ENCODE measurements at places on chromosomes 13 and 19. TPM values are rescaled to one million over a fixed set of nuclear protein-coding genes. Genes with fewer than 3 reads are reported as not detected.

- peak; percentile 35 for DNase-seq
Measured at GRCh38 chr19:37007587-37008220, 70.5 kb upstream of the ZNF420 start.

DNA sequence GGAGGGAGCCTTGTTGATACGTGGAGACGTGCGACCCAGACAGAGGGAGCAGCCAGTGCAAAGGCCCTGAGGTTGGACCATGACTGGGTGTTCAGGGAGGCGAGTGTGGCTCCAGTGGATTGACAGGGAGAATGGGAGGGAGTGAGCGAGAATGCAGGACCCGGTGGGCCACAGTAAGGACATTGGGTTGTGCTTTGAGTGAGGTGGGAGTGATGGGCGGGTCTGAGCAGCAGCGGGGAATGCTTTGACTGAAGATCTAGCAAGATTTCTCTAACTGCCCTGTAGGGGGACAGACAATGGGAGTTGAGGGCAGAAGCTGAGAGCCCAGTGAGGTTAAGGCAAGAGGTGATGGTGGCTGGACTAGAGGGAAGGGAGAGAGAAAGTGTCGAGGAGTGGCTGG lies 7.7 kb upstream of the NANOS2 start:
- DNase-seq = no peak

- peak; percentile 10 for DNase-seq
Measured at GRCh38 chr19:42596391-42597072, 1.8 kb upstream of the CEACAM8 start.

- no peak for DNase-seq
Measured at GRCh38 chr19:4487572-4487971, 15.5 kb downstream of the HDGFL2 start.

Gene RAB11B
- total RNA-seq = 100 TPM

- no peak for DNase-seq
Measured at GRCh38 chr19:51712461-51713081, 11.2 kb downstream of the HAS1 start.

Gene LRRC4B
- total RNA-seq = 70.5 TPM

DNA sequence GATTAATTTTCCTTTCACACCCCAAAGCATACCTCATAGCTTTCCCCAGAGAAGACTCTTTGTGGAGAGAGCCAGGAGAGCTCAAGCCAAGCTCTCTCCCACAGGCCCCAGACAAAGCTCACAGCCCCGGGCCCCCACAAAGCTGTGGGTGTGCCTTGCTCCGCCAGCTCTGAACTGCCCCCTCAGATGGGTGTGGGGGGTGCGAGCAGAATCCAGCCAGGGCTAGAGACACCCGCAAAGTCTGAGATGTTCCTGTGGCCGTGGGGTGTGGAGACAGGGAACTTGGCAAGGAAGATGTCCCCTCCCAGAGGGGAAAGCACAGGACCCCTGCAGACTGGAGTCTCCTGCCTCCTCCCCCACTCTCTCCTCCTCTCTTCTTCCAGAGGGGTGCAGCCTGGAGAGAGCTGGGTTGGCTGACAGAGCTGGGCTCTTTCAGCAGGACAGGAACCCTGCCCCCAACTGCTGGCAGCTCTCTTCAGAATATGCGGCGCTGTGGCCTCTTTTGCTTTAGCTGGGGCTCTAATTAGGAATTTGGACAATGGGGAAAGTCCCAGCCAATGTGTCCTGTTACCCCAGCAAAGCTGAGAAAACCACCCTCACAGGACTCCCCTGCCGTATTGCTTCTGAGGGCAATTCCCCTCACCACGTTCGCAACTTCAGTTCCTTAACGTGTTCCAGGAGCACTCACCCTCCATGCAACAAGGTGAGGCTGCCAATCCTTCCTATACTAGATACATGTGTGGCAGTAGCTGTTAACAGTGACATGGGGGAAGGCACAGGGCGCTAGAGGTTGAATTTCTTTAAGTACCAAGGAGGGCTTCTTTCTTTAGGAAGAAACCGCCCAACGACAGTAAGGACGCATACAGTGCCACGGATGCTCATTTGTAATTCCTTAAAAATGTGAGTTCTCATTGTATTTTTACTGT lies 170.0 kb downstream of the COL4A1 start:
- no peak for DNase-seq

- no peak for DNase-seq
Measured at GRCh38 chr13:71789037-71789436, 78.0 kb downstream of the DACH1 start.

DNA sequence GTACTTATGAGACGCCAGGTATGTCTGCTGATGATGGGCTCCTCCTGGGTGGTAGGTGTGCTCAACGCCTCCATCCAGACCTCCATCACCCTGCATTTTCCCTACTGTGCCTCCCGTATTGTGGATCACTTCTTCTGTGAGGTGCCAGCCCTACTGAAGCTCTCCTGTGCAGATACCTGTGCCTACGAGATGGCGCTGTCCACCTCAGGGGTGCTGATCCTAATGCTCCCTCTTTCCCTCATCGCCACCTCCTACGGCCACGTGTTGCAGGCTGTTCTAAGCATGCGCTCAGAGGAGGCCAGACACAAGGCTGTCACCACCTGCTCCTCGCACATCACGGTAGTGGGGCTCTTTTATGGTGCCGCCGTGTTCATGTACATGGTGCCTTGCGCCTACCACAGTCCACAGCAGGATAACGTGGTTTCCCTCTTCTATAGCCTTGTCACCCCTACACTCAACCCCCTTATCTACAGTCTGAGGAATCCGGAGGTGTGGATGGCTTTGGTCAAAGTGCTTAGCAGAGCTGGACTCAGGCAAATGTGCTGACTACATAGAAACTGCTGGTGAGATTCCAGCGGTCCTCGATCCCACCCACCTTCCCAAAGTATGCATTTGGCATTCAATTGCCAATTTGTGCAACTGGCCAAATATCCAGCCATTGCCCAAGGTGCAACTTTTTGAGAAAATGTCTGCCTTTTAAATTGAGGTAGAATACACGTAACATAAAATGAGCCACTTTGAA lies 10.2 kb downstream of the OR2Z1 start:
- no peak for DNase-seq

DNA sequence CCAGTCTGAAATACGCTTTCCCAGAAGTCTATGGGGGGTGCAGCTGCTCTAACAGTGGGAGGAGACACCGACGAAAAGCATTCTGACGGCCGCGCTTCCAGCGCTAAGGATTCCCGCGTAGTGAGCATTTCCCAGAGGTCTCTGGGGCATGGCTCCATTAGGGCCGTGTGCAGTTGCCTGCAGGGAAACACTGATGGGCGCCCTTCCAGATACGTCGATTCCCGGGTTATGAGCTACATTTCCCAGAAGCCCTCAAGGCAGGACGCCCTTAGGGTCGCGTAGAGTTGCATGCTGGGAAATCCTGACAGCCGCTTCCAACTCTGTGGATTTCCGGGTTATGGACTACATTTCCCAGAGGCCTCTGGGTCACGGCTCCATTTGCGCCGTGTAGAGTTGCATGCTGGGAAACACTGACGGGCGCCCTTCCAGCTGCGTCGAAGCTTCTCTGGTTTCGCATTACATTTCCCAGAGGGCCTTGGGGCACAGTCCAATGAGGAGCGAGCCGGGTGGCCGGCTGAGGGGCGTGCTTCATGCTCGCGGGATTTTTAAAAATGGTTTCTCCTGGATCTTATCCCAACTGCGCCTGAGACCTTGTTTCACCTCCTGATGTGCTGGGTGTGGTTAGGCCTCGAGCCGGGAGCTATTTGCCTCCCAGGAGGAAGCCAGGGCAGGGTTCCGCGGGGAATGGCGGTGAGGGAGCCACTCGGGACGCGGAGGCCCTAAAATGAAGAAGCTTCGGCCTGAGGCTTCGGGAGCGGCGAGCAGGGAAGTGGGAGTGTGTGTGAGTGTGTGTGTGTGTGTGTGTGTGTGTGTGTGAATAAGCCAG lies 17.2 kb upstream of the ZNF331 start:
- DNase-seq = peak; percentile 95

- DNase-seq = no peak
Measured at GRCh38 chr19:29379257-29380021, 146.4 kb upstream of the VSTM2B start.
